GM12892 (cell line): ENCODE measurements at places on chromosomes 7 and 10.
A peak's percentile ranks its signal among the peaks of the same experiment; 100 is the strongest.

- DNase-seq: no peak
These were observed 229.1 kb downstream of the PLXNA4 start for GRCh38 chr7:132347123-132347522.

GRCh38 chr10:34655286-34656170, 159.6 kb downstream of the PARD3 start:
- no peak for DNase-seq

DNA sequence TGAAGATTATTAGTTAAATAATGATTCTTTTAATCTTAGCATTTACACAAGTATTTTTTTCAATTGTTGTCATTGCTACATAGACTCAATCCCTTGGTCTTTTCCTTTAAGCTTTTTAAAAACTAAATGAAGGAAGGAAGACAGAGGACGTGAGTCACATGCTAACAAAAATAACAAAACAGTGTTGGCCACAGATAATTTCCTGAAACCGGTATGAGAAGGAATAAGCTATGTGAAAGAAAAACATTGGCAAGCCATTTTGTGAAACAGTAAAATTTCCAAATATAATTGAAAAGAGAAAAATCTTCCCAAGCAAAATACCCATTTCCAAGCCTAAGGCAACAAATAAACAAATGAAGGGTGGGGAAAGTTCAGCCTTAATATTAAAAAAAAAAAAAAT, 223.0 kb downstream of the AHR start:
- no peak for DNase-seq

- no peak for DNase-seq
These were observed 145.8 kb upstream of the LRRN3 start for GRCh38 chr7:110944966-110945644.

- DNase-seq: no peak
These were observed 1.8 kb upstream of the PPIF start for GRCh38 chr10:79345241-79346011.

GRCh38 chr7:134444961-134445315, 14.0 kb downstream of the AKR1B1 start:
- DNase-seq: no peak

GRCh38 chr7:45122975-45123860, 11.7 kb upstream of the TBRG4 start:
- no peak for DNase-seq

DNA sequence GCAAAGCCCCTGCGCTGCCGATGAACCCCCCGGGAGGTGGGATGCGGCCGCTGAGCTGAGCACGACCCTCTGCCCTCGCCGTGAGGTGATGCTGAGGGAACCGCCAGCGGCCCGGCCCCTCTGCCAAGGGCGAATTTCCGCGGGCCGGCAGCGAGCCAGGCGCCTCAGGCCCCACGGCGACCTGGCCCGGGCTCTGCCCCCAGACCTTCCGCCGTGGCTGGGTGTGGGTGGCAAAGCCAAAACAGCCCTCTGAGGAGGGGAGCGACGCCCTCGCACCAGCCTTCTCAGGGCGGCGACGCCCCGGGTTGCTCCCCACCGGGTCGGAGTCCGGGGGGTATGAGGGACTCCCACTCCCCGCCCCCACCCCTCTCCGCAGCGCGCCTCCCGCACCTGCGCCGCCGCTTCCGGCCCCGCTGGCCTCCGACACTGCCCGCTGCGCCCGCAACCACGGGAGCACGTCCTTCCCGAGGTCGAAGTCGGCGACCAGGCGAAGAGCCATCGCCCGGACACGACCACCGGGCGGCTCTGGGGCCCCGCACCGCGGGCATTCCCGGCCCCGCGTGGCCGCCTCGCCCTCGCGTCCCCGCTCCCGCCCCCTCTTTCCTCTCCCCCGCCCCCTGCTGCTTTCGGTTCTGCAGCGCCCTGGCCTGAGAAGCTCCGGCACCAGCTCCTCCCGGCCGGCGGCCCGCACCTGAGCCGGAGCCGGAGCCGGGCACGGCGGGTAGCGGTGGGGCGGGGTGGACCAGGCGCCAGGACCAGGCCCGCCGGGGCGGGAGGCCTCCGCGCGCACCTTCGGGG, at the start of gene GSAP:
Gene GSAP, minus strand, starts transcription at position 527 of the 798 bp plus-strand sequence. Its CDS starts 28 bp downstream, at position 499.
- peak; percentile 73 for DNase-seq

DNA sequence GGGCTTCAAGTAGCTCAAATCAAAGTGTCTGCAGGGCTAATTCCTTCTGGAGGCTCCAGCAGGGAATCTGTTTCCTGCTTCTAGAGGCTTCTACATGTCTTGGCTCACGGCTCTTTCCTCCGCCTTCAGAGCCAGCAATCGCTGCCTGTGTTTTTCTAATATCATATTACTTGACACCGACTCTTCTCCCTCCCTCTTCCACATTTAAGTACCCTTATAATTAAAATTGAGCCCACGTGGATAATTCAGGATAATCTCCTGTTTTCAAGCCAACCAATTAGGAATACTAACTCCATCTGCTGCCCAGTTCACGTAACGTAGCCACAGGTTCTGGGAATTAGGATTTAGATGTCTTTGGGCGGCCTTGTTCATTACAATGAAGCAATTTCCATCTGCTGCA, 372.2 kb downstream of the DPP6 start:
- no peak for DNase-seq

DNA sequence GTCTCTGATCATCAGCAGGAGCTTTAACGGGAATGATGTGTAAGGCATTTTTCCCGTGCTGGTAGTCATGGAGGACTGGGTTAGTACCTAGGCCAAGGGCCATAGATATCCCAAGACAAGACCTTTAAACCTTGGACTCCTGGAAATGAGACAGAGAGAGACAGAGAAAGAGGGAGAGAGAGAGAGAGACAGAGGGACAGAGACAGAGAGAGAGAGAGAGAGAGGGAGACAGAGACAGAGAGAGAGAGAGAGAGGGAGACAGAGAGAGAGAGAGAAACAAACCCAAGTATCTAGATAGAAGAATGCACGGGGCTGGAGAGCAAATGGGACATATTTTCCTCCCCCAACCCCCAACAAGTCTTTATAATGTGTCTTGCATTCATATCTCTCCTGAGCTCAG, 22.3 kb downstream of the ZC3HAV1 start:
- DNase-seq: no peak

GRCh38 chr7:131409129-131409766, 81.6 kb downstream of the MKLN1 start:
- DNase-seq: no peak

- DNase-seq: no peak
These were observed 26.5 kb downstream of the HDAC9 start for GRCh38 chr7:18521945-18522566.

- DNase-seq: no peak
These were observed 818 bp upstream of the SUPV3L1 start for GRCh38 chr10:69179089-69179742.

GRCh38 chr7:22821702-22822485, 755 bp downstream of the TOMM7 start:
- no peak for DNase-seq

- no peak for DNase-seq
These were observed 572 bp downstream of the ATP5MF start for GRCh38 chr7:99465421-99465768.

GRCh38 chr7:92622030-92622429, 31.8 kb upstream of the FAM133B start:
- no peak for DNase-seq

DNA sequence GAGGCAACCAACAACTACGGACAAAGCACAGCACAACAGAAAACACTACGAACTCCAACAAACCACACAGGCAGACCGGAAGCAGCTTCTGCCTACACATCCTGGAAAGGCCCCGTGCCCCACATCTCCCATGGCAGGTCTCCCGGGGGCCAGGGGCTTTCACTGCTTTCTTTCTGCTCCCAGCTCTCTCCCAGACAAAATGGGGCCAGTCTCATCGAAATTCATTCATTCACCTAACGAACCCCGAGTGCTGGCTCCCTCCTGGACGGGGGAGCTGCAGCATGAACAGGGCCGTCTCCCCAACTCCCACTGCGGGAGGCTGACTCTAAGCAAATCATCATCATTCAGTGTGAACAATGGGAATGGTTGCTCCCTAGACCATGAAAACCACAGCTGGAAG, 47.6 kb upstream of the NANOS1 start:
- DNase-seq: no peak
